ENCODE measurements at places on chromosomes 16 and 17.

- DNase-seq, result no peak
These were observed 13.8 kb downstream of the C17orf50 start for GRCh38 chr17:35774499-35774898.

- DNase-seq, result no peak
These were observed 15.5 kb downstream of the CDH1 start for GRCh38 chr16:68752602-68753001.

DNA sequence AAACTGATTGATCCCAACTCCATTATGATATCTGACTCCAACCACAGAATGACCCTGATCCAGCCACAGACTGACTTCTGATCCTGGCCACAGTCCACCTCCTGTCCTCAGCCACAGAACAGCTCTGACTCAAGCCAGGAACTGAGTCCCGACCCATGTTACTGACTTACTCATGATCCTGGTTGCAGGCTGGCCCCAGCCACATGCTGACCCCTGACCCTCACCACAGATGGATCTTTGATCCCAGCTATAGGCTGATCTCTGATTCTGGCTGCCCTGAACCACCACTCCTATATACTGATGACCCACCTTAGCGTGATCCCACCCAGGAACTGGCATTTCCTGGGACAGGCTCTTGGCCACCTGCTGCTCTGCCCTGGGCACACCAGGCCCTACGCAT is 32.2 kb upstream of the IL21R start:
- no peak for DNase-seq

- DNase-seq, result no peak
These were observed at the start of gene HBM for GRCh38 chr16:165539-166374. Gene HBM (plus strand): TSS chr16:165978. CDS start chr16:165998, 20 bp downstream.

DNA sequence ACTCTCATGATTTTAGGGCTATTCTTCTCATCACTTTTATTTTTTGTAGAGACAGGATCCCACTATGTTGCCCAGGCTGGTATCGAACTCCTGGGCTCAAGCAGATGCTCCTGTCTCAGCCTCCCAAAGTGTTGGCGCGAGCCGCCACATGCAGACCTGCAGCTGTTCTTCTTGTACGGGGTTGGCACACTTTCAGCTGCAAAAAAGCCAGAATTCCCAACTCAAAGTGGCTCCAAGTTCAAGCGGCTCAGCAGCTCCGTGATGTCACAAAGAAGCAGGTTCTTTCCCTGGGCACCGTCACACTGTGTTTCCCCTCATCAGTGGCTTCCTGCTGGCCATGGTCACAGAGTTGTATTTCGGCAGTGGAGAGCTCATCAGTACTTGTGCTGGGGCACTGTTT is 6.7 kb upstream of the SBK1 start:
- DNase-seq, result no peak

GRCh38 chr16:50269769-50270509 is 3.6 kb downstream of the ADCY7 start:
- no peak for DNase-seq

- DNase-seq, result no peak
These were observed 12.6 kb downstream of the RTN4RL1 start for GRCh38 chr17:2012499-2012898.

GRCh38 chr16:78925083-78925767 is 675.3 kb downstream of the MAF start:
- peak; percentile 18 for DNase-seq

- peak; percentile 36 for DNase-seq
These were observed 397 bp downstream of the NCOR1 start for GRCh38 chr17:16215002-16215272.

DNA sequence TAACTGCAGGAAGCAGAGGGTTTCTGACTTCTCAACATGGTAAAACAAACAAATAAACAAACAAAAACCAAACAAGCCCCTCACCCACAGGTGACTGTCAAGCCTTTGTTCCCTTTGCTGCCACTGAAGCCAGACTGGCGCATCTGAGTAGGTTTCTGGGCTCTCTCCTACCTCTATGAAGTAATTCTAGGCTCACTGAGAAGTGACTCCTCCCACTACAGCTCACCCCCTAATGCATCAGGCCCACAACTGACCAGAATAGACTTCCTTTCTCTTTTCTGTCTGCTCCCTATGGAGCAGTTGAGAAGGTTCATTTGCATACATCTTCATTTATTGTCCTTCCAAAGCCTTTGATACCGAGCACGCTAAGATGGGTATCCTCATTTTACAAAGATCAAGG is 77.0 kb upstream of the CCL2 start:
- no peak for DNase-seq

- DNase-seq, result no peak
These were observed 33.7 kb downstream of the TSC2 start for GRCh38 chr16:2081201-2082084.

DNA sequence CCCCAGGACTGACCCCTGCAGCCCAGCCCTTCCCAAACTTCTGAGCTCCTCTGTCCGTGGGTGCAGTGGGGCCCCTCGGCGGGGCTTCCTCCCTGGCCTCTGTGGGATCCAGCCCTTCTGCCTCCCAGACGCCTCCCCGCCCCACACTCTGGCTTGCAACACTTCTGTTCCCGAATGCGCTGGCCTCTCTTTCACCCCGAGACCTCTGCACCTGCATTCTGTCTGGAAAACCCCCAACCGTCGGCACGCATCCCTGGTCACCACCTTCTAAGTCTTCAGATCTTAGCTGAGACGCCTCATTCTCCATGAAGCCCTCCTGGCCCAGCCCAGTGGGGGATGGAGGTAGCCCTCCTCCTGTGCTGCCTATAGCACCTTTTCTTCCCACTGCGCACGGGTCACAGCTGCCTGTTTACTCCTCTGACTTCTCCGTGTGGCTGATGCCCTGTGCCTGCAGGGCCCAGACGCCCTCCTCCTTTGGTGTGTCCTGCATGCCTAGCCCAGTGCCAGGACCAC is 26.4 kb downstream of the TMEM235 start:
- no peak for DNase-seq

- DNase-seq, result no peak
These were observed 42.8 kb downstream of the MRC2 start for GRCh38 chr17:62670202-62670821.

DNA sequence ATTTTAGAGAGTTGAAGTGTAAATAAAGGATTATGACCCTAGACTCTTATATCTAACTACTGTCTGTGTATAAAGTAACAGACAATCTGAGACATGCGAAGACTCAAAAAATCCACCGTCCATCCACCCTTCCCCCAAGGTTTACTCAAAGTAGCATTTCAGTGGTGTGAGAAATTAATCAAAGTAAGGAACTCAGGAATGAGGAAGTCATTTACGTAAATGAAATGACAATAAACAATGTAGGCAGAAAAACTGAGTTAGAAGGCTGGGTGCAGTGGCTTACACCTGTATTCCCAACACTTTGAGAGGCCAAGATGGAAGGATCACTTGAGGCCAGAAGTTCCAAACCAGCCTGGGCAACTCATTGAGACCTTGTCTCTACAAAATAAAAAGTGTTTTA is 19.8 kb upstream of the NTN1 start:
- no peak for DNase-seq

GRCh38 chr17:19370493-19370960 is 7.8 kb upstream of the MAPK7 start:
- DNase-seq, result no peak

- no peak for DNase-seq
These were observed 47.2 kb downstream of the ZFPM1 start for GRCh38 chr16:88500255-88500661.

DNA sequence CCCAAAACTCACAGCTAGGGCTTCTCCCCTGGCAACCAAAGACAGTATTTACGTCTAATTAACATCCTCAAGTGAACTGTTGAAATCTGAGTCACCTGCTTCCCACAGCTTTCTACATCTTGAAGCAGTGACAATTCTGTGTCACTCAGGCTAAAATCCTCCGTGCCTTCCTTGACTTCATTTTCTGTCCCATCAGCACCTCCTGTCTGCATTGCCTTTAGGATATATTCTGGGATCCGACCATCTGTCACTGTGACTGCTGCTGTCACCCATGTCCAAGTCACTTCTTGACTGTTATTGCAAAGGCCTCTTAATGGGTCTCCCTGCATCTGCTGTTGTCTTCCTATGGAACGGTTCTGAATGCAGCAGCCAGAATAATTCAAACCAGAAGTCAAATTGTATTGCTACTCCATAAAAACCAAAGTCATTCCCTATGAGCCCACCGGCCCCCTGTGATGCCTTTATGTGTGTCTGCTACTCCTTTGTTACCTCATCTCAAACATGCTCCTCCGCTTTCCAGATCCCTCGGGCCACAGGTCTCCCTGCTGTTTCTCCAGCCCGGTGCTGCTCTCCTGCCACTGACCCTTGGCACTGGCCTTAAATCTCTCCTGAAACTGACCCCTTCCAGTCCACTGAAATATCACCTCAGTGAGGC is 56.9 kb downstream of the WWP2 start:
- DNase-seq, result no peak

Data from activated T-cell treated with anti-CD3 and anti-CD28 coated beads for 48 hours (primary cell).